ENCODE measurements at places on chromosomes 1 and 21.

GRCh38 chr1:192080684-192081083, 77.6 kb upstream of the RGS18 start:
- DNase-seq, result no peak

- no peak for DNase-seq
Measured at GRCh38 chr21:42336054-42336453, 14.7 kb downstream of the TFF2 start.

GRCh38 chr1:230629511-230629910, 12.8 kb upstream of the COG2 start:
- no peak for DNase-seq

GRCh38 chr21:42847051-42847707, 32.2 kb downstream of the WDR4 start:
- DNase-seq, result no peak
